ENCODE measurements at places on chromosomes 3 and 15.

GRCh38 chr3:37905987-37906674, 44.5 kb downstream of the CTDSPL start:
- DNase-seq = no peak

DNA sequence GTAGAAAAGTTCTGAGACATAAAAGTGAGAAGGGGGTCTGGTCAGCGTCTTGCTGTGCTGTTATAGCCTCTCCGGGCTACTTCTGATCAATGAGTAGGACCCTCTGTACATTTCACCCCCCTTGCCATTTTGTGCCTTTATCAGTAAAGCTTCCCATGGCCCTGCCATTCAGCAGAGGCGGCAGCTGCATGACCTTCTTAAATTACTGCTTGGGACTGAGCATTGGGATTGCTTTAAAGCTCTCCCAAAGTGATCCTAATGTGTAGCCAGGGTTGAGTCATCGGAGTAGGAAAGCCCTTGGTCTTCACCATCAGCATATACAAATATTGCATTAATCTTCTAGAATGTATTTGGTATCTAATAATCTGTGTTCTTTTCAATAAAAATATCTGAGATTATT, 70.2 kb downstream of the FMN1 start:
- DNase-seq = no peak

DNA sequence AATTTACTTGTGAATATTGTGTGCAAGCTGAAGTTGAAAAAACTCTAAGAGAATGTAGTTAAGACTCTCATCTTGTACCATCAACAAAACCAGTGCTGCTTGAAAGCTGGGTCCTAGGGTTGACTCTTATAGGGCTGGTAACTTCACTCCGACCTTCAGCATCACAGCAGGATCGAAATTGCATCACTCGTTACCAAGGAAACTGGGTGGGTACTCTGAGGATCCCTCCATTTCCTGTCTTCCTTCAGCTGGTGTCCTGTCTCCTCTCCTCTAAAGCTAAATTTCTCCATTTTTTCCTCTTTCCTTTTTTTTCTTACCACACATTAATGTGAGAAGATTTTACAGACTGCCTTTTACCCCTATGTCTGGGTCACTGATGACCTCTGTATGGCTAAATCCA, 3.0 kb upstream of the APH1B start:
- no peak for DNase-seq

GRCh38 chr15:55685286-55685685, 57.7 kb downstream of the PRTG start:
- DNase-seq = no peak

DNA sequence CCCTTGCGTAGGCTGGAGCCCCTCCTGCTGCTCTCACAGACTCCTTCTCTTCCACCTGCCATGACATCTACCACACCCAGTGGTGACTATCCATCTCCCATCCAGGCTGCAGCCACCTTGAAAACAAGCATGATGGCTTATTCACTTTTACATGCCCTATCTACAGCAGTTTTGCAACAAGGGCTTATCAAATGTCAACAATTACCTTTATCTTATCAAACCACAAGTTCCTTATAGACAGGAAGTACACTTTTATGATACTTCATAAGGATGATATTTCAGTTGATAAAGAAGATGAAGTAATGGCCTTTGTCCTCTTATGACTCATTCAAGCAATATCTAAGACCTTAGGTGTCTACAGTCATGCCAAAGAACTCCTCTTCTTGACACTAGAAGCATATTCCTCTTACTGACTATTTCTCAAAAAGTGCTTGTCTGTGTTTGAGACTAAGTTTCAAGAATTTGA, 125.3 kb upstream of the SPRED1 start:
- DNase-seq = peak; percentile 60

DNA sequence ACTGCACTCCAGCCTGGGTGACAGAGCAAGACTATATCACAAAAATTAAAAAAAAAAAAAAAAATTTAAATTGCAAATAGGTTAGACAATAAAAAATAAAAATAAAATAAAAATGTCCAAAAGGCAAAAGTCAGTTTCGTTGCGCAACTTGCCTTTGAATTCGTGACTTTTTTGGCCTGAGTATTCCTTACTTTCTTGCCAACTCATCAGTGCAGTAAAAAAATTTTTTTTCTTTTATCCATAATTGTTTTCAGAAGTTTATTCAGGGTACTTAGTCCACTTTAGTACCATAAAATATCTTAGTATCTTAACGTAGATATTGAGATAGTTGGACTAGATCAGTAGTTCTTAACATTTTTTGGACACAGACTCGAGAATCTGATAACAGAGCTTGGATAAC, 22.4 kb upstream of the CILP start:
- DNase-seq = no peak

- DNase-seq = no peak
These were observed 139.3 kb downstream of the PLCH1 start for GRCh38 chr3:155605571-155605970.

GRCh38 chr3:49006408-49007067, 653 bp upstream of the WDR6 start:
- DNase-seq = peak; percentile 42

- DNase-seq = no peak
These were observed 202.8 kb upstream of the BCL6 start for GRCh38 chr3:187947927-187948682.

DNA sequence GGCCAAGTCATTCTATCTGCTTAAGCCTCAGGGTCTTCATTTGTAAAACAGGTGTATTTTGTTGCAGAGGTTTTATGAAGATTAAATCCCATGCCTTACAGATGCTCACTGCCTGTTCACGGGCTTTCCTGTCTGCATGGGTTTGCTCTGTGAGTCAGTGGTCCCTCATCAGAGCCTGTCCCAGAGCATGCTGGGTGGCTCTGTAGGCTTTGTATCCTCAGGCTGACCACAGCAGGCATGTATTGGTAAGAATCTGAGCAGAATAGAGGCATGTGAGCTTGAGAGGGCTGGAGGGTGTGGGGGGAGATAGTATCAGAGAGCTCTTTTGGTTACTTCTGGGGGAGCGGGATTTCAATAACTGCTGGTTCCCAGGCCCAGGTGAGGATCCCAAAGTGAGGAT, 45.4 kb upstream of the PLXNA1 start:
- DNase-seq = no peak

DNA sequence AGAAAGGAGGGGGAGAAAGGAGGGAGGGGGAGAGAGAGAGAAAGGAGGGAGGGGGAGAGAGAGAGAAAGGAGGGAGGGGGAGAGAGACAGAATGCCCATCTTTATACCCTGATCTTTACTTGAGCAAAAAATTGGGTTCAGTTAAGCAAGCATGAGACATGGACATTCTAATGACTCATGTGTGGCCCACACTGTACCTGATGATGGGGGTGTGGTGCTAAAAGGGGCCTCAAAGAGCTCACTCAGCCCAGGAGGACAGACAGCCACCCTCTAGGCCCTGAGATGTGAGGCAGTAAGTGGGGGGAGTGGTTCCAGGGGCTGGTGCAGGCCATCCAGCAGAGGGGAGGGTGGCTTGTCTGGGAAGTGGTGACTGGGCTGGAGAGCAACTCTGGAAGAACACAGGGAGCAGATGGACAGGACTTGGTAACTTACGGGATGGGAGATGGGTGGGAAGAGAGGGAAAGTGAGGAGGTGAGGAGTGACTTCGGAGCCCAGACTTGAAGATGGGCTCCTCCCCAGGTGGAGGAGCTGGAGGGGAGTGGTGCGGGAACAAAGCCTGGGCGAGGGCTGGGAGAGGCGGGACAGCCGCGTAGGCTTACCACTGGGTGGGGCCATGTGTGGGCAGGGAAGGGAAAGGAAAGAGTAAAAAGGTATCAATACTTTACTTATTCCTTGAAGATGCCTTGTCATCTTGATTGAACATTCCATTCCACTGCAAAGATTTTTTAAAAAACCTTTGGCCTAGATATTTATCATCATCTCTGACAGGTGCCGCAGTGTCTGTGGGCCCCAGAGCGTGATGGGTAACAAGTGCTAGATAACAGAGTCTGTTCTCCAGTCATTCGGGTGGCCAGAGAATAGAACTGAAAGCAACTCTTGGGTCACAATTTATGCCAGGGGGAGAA, 32.3 kb downstream of the TSPAN3 start:
- no peak for DNase-seq

DNA sequence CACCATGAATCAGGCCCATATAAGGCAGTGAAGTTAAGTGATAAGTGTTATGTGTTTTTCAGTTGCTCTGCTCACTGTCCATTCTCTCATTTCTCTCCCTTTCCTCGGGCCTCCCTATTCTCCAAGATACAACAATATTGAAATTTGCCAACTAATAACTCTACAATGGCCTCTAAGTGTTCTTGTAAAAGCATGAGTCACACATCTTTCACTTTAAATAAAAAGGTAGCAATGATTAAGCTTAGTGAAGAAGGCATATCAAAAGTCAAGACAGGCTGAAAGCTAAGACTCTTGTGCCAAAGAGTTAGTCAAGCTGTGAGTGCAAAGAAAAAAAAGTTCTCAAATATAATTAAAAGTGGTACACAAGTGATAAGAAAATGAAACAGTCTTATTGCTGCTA, 675.4 kb downstream of the OTOL1 start:
- DNase-seq = no peak

GRCh38 chr3:176964661-176965060, 232.6 kb downstream of the TBL1XR1 start:
- no peak for DNase-seq

GRCh38 chr3:24530471-24530870, 35.8 kb upstream of the THRB start:
- no peak for DNase-seq

GRCh38 chr15:85711580-85712192, 83.0 kb downstream of the KLHL25 start:
- DNase-seq = no peak

DNA sequence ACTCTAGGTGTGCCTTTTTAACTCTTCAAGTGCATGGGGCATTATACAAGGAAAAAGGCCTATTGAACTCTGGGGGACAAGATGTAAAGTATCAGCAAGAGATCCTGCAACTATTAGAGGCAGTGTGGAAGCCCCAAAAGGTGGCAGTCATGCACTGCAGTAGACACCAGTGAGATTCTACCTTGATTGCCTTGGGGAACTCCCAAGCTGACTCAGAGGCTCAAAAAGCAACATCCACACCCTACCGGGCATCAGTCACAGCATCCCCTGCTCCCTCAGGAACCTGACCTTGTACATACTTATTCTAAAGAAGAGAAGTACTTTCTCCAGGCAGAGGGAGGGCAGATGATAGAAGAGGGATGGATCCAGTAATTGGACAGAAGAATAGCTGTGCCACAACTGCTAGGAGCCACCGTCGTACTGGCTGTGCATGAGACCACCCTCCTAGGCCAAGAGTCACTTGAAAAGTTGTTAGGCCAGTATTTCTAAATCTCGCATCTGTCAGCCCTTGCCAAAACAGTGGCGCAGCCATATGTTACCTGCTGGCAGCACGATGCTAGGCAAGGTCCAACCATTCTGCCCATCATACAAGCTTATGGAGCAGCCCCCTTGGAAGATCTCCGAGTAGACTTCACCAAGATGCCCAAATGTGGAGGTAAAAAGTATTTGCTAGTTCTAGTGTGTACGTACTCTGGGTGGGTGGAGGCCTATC, 523.1 kb upstream of the FRG2C start:
- DNase-seq = no peak

DNA sequence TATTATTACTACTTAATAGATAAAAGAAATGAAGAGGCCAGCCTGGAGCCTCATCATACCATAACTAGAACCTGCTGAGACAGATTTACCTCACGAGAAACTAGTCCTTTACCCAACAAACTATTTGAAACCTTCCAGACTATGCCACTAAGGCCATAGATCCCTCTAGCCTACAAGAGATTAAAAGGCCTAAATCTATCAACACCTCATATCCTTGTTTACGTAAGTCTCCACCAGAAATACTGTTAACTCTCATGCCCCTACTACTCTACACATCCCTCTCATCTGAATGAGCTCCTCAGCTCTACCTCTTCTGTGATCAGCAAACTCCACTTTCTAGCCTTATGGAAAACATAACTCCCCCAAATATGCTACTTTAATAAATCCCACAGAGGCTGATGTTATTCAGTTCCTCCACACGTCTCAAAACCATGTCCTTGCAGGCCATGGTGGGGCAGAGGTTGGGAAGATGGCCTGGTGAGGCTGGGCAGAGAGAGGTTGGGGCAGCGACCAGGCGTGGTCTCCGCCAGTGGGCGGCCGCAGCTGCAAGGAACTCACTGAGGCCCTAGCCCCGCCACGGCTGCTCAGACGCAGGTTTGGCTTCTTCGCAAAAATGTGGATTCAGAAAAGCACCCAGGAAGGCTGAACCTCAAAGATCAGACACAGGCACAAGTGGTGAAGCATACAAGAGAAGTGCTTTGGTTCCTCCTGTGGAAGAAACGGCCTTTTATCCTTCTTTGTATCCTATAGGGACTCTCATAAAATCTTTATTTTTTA, 65.8 kb downstream of the GSK3B start:
- no peak for DNase-seq

GRCh38 chr3:149647285-149647684, 10.5 kb downstream of the WWTR1 start:
- DNase-seq = no peak

- no peak for DNase-seq
These were observed 18.3 kb downstream of the OSBPL10 start for GRCh38 chr3:31962801-31963205.

- DNase-seq = no peak
These were observed 50.9 kb downstream of the C3orf20 start for GRCh38 chr3:14725564-14726440.

DNA sequence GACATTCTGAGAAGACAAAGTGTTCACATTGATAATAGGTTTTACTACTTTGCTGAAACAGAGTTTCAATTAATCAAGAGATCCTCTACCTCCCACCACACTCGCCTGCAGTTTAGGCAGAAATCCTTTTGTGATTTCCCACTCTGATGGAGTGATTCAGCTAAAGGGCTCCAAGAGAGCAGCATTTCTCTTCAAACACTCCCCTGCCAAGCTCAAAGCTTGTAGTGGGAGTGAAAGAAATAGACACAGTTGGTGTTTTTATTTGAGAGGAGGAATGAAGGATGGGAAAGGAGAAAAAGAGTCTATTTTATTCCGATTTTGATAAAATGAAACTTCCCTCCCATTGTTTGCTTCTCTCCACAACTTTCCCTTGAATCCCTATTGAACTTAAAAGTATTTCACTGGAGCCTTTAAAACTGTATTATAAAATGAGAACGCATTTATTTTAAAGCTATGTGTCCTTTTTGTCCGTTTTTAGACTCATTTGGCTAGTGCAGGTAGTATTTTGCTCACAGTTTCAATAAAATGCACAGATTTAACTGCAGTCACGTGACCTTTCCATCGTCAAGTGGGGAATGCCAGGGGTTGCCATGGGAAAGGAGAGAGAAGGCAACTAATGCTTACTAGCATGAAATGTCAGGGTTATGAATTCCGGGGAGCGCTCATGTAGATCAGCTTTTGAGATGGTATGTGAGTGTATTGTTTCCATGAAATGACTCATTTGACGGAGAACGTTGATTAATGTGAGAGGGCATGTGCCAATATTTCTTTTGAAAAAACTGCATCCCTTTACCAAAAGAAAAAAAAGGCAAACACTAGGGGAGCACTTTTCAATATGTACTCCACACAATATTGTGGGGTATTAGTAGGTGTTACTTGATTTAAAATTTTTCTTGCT, 7.7 kb upstream of the OSBPL11 start:
- no peak for DNase-seq

- DNase-seq = no peak
These were observed 3.9 kb downstream of the RPL35A start for GRCh38 chr3:197953881-197954280.

GRCh38 chr15:82999905-83000671, 11.4 kb downstream of the C15orf40 start:
- peak; percentile 88 for DNase-seq
